ENCODE measurements at places on chromosomes 3 and 15.

DNA sequence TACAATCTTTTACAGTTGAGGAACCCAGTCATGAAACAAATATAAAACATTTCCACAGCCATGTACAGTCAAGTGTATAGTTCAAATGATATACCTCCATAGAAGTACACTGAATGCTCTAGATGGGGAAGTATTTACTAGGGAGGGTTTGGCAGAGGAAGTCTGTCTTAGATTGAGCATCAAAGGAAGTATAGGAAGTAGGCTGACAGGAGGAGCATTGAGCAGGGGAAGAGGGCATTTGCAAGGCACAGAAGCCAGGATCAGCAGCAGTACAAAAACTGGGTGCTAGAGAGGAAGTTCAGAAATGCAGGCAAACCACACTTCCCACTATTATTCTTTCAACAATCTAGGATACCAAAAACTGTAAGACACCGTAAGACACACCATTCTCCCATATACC lies 122.6 kb downstream of the ANO10 start:
- no peak for DNase-seq

DNA sequence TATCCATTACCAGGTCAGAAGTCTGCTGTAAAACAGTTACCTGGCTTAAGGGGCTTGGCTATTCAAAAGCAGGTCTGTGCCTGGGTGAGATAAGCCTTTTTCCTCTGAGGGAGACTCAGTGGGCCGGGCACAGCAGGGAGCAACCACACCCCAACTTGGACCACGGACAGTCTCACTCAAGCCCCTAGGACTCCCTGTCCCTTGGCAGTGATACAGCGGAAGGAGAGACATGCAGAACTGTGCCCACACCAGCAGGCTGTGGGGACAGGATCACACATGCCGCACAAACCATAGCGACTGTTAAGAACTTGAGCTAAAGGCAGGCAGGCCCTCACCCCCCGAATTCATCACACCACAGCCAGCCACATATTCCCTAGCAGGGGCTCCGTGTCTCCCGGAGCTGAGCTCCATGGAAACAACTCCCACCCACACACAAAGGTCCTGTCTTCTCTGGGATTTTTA lies 2.8 kb upstream of the GP5 start:
- no peak for DNase-seq

- DNase-seq = no peak
Observed at GRCh38 chr3:129913618-129914017, 20.1 kb upstream of the TMCC1 start.

- no peak for DNase-seq
Observed at GRCh38 chr3:161599697-161600096, 103.1 kb downstream of the OTOL1 start.

DNA sequence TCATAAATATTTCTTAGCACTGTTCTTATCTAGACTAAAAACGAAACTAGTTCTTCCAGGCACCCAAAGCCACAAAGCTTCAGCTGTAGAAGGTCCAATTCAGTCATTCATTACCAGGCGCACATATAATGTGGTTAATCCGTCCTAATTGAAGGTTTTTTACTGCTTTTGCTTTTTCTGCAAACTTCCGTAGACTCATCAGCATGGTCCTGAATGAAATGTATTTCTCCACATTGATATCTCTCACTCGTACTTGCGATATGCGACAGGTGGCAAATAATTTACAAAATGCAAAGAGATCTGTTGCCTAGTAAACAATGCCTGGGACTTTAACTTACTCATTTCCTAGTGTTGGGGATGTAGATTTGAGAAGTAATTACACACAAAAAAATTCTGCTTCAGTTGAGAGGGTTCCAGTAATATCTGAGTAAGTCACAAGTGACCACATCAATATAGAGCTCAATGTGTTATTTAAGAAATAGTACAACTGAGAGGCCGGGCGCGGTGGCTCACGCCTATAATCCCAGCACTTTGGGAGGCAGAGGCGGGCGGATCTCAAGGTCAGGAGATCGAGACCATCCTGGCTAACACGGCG lies 75.0 kb upstream of the MBNL1 start:
- DNase-seq = no peak

- no peak for DNase-seq
Observed at GRCh38 chr3:104785947-104786346, 580.8 kb upstream of the ALCAM start.
